ENCODE measurements at places on chromosomes 7 and 10.

- no peak for DNase-seq
Measured at GRCh38 chr10:79146611-79147130, 77.9 kb downstream of the ZMIZ1 start.

- DNase-seq: no peak
Measured at GRCh38 chr10:51696251-51696650, 3.1 kb downstream of the CSTF2T start.

- no peak for DNase-seq
Measured at GRCh38 chr7:1978656-1979590, 253.8 kb downstream of the MAD1L1 start.

- no peak for DNase-seq
Measured at GRCh38 chr10:110642204-110643034, 1.7 kb upstream of the RBM20 start.

GRCh38 chr10:37976091-37976879 lies at the start of gene ZNF25:
Gene ZNF25 (minus strand): TSS chr10:37976647. CDS start chr10:37971722, 4,925 bp downstream.
- peak; percentile 93 for DNase-seq

DNA sequence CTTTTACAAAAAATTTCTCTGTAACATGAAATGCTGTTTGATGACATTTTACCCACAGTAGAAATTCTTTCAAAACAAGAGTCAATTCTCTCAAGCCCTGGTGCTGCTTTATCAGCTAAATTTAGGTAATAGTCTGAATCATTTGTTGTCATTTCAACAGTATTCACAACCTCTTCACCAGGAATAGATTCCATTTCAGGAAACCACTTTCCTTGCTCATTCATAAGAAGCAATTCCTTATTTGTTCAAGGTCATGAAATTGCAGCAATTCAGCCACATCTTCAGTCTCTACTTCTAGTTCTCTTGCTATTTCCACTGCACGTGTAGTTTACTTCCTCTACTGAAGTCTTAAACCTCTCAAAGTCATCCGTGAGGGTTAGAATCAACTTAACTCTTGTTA lies 14.1 kb downstream of the STAG3 start:
- no peak for DNase-seq

DNA sequence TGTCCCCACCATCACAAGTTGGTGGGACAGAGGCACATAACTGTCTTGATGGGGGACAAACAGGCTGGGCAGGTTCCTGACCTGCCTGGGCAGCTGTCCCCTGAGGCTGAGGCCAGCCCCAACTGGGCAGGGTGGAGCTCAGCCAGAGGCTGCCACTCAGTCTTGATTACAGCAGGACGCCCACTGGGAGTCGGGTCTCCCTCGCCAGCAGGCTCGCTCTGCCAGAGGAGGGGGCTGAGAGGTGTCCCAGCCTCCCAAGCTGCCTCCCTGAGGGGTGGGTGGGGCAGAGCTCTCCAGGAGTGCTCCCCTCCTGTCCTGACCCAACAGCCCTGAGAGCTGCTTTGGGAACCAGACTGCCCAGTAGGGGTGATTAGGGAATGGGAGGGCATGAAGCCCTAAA lies 1.8 kb upstream of the CAMK2G start:
- no peak for DNase-seq

DNA sequence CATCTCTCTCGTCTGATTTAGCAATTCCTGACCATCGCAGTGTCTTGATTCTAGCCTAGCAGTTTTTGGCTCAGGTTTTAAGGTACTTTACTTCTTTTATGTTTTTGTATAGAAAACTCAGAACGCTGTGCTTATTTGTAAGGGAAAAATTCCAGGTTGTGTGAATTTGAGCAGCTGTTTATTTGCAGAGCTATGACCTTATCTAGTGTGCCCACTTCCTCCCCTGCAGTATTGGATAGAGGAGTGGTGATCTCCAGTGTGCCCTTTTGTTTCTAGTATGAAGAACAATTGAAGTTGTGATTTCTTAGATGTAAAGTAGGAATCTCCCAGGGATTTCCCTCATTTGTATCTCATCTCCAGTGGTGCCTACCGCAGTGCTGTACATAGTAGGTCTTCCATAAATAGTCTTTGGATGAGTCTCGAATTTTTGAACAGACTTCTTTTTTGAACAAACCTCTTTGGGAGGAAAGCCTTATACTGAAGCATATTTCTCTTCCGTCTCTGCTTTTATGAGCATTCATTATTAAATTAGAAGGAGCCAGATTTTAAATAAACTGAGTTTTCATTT lies 40.0 kb downstream of the GARS1 start:
- DNase-seq: no peak

DNA sequence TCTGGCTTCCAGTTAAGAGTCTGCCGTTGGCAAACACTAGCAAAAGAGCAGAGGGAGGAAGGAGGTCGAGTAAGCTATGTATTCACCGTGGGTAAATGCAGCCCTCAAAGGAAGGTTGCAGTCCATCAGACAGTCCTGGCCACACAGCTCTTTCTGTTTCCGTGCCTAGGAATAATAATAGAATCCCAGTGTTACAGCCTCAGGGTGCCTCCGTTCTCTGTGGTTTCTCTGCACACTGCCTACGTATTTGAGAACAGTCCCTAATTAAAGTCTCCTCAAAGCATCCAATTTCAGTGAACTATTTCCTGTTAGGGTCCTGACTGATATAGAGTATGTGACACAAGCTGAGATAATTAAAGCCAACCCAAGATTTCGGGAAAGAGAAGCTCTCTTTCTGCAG lies 176.7 kb downstream of the GPAM start:
- no peak for DNase-seq

DNA sequence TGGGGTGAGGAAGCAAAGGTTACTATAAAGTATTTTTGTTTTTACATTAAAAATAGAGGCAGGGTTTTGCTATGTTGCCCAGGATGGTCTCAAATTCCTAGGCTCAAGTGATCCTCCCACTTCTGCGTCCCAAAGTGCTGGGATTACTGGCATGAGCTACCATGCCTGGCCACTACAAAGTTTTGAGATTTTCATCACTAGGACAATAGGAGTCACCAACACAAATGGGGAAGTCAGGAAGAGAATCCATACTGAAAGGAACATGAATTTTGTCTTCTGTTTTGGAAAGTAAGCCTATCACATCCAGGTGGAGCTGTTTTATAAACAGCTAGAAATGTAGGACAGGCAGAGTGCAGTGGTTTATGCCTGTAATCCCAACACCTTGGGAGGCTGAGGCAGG lies 20.0 kb upstream of the CAPZA2 start:
- no peak for DNase-seq

- DNase-seq: no peak
Measured at GRCh38 chr7:151309311-151309710, 32.3 kb upstream of the NUB1 start.

- DNase-seq: no peak
Measured at GRCh38 chr10:84996580-84996979, 668.2 kb downstream of the CCSER2 start.

DNA sequence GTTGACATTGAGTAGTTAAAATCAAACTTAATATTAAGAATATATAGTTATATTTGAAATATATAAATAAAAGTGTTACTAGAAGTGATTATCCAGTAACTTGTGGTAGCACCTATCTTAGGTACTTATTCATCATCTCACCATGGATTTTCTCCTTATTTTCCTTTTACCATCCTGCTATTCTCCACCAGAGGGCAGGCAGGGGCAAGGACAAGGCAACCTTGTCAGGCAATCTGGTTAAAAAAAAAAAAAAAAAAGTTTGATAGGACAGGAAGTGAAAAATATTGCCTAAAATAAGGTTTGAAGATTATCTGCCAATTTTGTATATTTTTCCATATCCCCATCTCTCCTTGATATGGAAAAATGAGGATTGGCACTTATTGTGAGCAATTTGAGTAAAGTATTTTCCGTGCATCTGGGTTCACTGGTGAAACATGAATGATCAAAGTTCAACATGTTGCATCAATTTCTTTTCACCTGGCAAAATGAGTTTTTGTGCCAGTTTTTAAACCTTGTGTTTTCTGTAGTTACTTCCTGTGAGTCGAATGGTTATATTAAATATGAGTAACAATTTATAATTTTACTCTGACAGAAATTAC lies 256.7 kb downstream of the AGMO start:
- DNase-seq: no peak

- DNase-seq: no peak
Measured at GRCh38 chr10:33248638-33249037, 85.8 kb downstream of the NRP1 start.

DNA sequence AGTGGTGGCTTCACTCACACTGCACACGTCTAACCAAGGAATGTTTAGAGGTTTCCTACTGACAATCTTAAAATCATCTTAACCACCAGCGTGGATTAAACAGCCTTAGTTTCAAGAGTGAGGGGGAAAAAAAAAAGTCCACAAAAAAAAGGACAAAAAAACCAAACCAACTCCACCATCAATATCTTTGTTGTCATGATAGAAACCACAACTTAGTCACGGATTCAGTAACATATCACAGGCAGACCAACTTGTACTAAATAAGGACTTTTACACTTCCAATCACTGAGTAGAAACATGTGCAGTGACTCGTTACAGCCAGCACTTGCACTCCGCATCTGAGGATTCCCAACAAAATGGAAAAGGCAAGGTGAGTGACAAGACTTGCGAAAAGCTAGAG lies 46.5 kb downstream of the FAM171A1 start:
- DNase-seq: no peak

DNA sequence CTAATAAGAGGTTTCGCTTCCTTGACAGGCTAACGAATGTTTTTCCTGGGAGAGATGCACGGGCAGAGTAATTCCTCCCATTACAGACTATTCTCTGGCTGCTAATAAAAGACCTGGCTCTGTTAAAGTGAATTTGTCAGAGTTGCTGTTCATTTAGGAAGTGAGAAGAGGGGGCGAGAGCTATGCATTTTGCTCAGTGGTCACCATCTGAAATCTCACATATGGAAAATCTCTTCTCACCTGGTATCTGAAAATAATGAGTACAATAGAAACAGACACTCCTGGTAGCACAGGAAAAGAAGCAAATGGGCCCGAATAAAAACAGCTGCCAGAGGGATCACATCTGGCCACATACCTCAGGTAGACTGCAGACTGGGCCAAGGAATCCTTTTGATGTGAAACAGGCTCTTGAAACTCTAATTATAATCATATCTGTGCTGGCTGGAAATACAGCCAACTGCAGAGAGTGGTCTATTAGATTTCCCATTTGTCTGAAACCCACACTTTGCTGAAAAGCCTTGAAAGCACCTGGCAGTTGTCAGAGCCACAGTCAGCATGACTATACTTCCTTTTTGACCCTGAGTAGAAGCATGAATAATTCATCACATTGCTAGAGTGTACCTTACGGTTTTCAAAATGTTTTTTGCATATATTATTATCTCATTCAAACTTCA lies 33.6 kb downstream of the AOAH start:
- DNase-seq: no peak

GRCh38 chr7:50762337-50762736 lies 20.4 kb downstream of the GRB10 start:
- no peak for DNase-seq

DNA sequence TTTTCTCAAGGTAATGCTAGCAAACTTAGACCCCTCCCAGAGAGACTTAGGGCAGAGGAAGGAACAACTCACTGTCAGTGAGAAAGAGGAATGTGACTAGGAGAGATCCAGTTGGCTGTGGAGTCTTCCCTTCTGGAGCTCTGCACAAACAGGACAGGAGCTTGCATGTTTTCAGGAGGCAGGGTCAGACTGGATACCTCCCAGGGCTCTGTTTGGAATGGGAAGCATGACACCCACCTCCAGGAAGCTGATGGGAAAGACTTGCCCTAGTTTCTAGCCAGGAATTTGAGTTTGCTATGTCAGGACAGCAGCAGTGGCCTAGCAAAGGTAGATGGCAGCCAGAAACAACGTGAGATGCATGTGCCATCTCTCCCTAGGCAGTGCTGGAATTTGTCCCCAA lies 40.6 kb downstream of the GHRHR start:
- no peak for DNase-seq

GRCh38 chr10:5531558-5532306 lies 7.0 kb downstream of the CALML3 start:
- no peak for DNase-seq

DNA sequence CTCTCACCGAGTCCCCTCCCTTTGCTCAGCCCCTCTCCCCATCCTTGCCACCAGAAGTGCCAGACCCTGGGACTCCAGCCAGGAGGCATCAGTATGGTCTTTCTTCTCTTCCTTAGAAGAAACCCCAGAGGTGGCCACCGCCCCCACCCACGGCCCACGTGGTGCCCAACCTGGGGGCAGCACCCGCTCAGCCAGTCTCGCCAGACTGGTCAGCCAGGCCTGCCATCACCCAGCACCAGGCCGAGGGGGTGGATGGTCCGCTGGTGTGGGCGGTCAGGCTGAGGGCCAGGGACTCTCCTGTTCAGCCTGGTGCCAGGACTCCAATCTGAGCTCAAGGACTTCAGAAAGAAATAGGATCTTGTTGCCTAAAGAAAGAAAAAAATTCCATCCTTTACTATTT lies 5.8 kb upstream of the CLDN4 start:
- no peak for DNase-seq

- no peak for DNase-seq
Measured at GRCh38 chr7:37405603-37406122, 43.0 kb downstream of the ELMO1 start.

GRCh38 chr10:10734356-10735064 lies 283.2 kb upstream of the CELF2 start:
- DNase-seq: no peak

DNA sequence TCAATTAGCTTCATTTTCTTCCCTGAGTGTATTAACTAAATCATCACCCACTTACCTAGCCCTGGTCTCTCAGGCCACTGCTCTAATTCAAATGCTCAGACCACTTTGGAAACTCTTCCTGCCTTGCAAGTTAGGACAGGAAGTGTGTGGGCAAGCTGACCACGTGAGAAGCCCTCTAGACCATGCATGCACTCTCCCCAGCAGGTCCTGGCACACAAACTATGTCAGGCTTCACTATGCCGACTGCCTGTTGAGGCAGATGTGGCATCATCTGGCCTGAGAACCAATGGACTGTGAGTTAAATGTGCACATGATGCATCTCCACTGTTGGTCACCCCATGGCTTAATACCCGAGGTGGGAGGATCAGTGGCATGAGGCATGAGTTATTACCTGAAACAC lies 439.6 kb downstream of the GRID1 start:
- DNase-seq: no peak

DNA sequence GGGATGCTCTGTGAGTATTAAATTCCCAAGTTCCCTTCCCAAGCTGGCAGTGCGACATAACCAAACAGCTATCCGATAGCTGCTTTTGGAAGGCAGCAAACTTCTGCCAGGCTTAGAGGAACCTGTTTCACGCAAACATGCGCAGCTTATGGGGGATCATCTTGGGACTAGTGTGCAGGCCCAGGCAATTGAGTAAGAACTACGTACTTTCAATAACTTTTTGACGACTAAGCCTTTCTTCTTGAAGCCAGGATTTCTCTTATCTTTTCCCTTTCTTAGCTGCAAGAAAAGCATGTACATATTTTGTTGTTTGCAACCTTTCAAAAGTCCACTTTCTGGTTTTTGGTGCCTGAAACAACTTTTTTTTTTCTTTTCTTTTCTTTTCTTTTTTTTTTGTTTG lies 28.7 kb upstream of the SEPHS1 start:
- no peak for DNase-seq

- no peak for DNase-seq
Measured at GRCh38 chr10:25142116-25142864, 32.5 kb upstream of the GPR158 start.

All from stimulated activated CD8-positive, alpha-beta memory T cell treated with anti-CD3 and anti-CD28 coated beads, Interleukin-2, amount 100 ng/mL, for 48 hours (primary cell).